ENCODE measurements at places on chromosomes 16 and 17.

DNA sequence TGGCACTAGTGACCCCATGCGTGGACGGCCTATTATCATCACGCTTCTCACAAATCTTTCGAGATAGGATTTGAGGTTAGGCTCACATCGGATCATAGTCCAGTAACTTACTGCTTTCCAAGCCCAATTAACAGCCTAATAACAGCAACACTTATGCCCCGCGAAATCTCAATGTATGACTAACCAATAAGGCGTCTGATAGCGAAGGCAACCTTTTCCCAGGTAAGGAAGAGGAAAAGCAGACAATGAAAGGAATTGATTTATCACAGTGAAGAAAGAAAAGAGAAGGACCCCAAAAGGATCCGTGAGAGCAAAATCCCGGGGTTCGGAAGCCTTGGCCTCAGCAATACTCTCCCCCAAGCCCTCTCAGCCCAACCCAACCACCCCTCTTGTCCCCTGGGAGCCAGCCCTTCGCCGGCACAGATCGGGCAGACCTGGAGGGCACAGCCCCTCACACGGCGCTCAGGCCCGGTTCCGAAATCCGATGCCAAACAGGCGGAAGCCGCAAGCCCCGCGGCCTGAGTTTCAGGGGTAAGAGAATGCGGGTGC lies 534 bp downstream of the GPATCH8 start:
- no peak for DNase-seq

GRCh38 chr17:42311240-42312034 lies 23.1 kb downstream of the STAT5A start:
- peak; percentile 88 for DNase-seq

- DNase-seq: no peak
Observed at GRCh38 chr17:48567646-48568354, 10.3 kb downstream of the HOXB4 start.

- DNase-seq: no peak
Observed at GRCh38 chr17:39074676-39075075, 76.8 kb downstream of the PLXDC1 start.

DNA sequence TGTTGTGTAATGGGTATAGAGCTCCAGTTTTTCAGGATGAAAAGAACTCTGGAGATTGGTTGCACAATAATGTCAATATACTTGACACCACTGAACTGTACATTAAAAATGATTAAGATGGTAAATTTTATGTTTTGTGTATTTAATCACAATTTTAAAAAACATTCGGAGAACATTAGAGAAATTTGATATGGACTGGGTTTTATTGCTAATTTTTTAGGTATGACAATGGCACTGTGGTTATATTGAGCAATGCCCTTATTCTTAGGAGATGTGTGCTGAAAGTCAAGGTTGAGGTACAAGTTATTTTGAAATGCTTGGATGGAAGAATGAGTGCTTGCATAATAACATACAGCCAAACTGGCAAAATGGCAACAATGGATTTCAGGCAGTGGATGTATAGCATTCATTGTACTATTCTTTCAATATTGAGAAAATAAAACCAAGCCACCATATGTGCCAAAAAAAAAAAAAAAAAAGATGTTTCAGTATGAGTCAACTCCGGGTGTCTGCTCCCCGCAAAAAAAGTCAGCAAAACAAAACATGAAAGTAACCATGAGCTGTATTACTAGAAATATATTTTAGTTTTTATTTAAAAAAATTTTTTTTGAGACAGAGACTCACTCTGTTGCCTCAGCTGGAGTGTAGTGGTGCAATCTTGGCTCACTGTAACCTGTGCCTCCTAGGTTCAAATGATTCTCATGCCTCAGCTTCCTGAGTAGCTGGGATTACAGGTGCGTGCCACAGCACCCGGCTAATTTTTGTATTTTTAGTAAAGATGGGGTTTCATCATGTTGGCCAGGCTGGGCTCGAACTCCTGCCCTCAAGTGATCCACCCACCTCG lies 19.8 kb downstream of the HOXB1 start:
- DNase-seq: no peak

GRCh38 chr17:47811709-47812108 lies 9.9 kb downstream of the OSBPL7 start:
- DNase-seq: no peak

- no peak for DNase-seq
Observed at GRCh38 chr17:14923981-14924380, 341.1 kb downstream of the PMP22 start.

DNA sequence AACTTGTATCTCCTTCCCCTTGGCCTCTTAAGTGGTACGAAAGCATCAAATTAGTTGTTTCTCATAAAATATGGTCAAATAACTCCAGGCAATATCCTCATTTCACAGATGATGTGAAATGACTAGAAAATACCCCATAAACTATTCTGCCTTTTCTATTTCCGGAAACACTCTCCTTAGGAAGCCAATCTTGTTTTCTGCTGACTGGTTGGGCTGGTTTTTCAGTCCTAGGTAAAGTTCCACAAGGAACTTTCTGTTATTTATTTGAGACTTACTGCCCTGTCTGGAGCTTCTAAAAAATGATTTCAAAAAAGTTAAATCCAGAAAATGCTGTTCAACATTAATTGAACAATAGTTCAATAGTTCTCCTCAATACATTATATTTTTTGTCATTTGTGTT lies 7.3 kb downstream of the MYOCD start:
- DNase-seq: no peak

DNA sequence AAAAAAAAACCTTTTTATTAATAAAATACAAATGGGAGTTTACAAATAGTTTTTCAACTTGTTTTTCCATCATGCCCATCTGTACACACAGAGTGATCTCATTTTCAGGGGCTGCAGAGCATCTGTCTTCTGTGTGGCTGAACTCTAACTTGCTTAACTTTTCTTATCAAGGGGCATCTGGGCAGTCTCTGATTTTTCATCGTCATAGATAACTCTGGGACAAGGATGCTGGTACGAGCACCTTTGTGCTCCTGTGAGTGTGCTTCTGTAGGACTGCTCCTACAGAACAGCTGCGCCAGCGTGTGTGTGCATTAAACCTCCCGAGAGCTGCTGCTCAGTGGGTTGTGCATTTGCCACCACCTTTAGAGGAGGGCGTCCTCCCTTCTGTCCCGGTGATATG lies 34.6 kb upstream of the TAC4 start:
- DNase-seq: no peak

DNA sequence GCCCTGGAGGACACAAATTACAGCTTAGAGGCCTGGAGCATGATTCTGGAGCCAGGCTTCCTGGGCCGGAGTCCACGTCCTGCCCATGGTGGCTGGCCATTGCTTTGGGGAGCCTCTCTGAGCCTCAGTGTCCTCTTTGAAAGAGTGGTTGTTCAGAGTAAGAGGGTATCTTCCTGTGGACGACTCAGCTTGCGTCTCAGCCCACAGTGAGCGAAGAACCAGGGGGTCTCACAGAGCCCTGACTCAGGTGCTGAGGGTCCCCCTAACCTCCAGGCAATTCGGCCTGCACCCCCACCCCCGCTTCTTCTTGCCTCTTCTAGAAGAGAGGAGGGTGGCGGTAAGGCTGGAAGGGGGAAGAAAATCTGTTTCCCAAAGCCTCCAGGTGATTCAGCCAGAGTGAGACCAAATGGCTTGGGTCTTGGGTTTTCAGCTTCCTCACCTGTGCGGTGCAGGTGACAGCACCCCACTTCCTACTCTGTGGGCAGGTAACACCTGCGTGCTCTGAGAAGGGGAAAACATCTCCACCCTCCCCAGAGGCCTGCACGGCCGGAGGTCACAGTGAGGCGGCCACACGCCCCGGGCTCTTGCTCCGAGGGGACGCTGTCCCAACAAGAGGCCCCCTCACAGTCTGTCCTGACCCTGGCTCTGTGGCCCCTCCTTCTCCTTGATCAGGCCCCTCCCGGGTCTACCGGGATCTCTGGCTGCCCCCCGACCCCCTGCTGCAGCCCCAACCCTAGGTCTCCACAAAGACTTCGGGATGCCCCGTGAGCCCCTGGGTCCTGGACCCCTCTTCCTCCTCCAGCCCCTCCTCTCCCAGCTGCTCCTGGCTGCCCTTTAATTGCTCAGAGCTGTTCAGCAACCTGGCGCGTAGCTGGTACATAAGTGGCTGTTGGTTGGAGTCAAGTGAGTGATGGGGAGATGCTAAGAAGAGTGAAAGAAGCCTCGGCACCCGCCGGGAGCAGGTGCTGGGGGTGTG lies 119.2 kb downstream of the METRNL start:
- DNase-seq: no peak

- DNase-seq: no peak
Observed at GRCh38 chr16:54521327-54521726, 234.7 kb upstream of the IRX3 start.

- peak; percentile 17 for DNase-seq
Observed at GRCh38 chr17:44219108-44219615, 313 bp downstream of the UBTF start.

DNA sequence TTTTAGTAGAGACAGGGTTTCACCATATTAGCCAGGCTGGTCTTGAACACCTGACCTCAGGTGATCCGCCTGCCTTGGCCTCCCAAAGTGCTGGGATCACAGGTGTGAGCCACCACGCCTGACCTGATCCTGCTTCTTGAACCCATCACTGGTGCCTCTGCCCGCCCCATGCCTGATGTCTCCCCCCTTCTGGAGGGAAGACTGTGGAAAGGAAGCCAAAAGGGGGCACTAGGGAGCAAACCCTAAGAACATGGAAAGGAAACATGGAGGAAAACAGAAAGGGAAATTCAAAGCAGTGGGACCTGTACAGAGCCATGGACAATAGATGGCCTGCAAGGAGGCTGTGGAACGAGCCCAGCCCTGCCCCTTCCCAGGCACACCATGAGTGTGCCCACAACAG lies 31.1 kb upstream of the FASN start:
- no peak for DNase-seq
